ENCODE measurements at places on chromosomes 7 and 10.

DNA sequence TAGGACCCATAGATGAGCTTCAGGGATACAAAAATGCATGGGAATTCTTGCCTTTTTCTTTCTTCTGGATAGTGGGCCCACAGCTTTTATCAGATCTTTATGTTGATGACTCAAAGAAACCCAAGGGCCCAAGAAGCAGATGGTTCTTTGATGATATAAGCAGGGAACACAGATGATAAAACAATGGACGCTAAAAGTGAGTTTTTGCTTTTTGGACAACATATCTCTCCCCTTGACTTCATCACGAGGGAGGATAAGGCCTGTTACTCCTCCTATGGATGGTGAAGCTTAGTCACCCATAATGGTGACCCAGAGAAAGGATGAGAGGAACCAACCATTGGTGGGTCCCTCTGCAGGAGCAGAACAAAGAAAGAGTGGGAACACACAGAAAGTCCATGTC lies 6.5 kb upstream of the OGA start:
- no peak for DNase-seq

- DNase-seq: no peak
Observed at GRCh38 chr10:93113042-93113441, 39.3 kb downstream of the CYP26A1 start.

GRCh38 chr7:157138424-157139110 lies at the start of gene UBE3C:
Gene UBE3C, plus strand, starts transcription at chr7:157138926. Its CDS starts 347 bp downstream, at chr7:157139273.
- peak; percentile 25 for DNase-seq

- DNase-seq: no peak
Observed at GRCh38 chr10:69797959-69798358, 3.7 kb upstream of the COL13A1 start.

GRCh38 chr7:45098983-45099839 lies 10.4 kb upstream of the NACAD start:
- DNase-seq: no peak

GRCh38 chr7:47587976-47588375 lies 6.1 kb upstream of the TNS3 start:
- DNase-seq: no peak

All from cortex of kidney (tissue), 1 donor.